ENCODE measurements at places on chromosomes 12 and 14. TPM values are rescaled to one million over a fixed set of nuclear protein-coding genes. Genes with fewer than 3 reads are reported as not detected.

FBLN5 gene
- 2.4 TPM for total RNA-seq

GPR162 gene
- total RNA-seq = 0.27 TPM

P2RX2 gene
- total RNA-seq = not detected

FAM222A gene
- total RNA-seq = 7.2 TPM

TRMT5 gene
- 15.0 TPM for total RNA-seq

Data from A549 treated with CORT108297 at 1 μM for 4 hours (cell line).